ENCODE measurements at places on chromosomes 12 and 14.

DNA sequence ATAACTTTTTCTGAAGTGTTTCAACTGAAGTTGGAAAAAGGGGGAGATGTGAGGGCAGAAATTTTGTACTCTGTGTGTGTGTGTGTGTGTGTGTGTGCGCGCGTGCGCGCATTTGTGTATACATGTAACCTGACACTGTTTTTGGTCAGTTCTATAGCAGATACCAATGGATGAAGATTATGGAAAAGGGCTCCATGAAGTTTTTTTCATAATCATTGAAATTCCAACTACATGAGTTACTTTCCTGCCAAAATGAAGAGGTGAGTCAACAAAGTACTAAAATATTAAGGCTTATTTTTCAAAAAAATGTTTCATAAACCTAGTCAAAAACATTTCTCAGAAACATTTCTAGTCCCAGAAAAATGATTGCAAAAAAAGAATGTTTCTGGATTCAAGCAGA, 25.7 kb upstream of the CERS5 start:
- no peak for DNase-seq

- DNase-seq = no peak
Observed at GRCh38 chr12:101902641-101903040, 25.3 kb downstream of the DRAM1 start.

GRCh38 chr14:52351233-52352060, 37.3 kb downstream of the PTGER2 start:
- no peak for DNase-seq

DNA sequence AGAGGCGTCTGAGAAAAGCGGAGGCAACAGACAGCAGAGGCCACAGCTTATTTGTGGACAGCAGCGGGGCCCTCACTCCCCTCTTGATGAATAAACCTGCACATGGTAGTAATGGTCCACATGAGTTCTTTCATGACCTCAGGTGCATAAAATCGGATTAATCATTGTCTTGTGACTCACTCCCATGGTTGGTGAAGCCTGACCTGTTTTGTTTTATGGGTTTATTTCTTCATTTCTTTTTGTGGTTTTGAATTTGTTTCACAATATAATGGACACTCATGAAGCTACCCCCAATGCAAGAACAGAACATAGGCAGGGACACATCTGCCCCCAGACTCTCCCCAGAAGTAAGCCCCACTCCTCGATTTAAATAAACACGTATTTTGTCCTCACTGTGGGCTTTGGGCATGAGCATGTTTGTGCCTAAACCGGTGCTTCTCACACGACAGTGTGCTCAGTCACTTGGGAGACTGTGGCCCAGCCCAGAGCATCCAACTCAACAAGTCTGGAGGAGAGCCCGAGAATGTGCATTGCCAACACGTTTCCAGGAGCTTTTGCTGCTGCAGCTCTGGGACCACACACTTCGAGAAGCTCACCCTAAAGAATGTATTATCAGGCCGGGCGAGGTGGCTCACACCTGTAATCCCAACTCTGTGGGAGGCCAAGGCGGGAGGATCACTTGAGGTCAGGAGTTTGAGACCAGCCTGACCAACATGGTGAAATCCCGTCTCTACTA, 116.1 kb downstream of the SCARB1 start:
- no peak for DNase-seq

- no peak for DNase-seq
Observed at GRCh38 chr14:93804654-93805053, 16.4 kb upstream of the PRIMA1 start.

DNA sequence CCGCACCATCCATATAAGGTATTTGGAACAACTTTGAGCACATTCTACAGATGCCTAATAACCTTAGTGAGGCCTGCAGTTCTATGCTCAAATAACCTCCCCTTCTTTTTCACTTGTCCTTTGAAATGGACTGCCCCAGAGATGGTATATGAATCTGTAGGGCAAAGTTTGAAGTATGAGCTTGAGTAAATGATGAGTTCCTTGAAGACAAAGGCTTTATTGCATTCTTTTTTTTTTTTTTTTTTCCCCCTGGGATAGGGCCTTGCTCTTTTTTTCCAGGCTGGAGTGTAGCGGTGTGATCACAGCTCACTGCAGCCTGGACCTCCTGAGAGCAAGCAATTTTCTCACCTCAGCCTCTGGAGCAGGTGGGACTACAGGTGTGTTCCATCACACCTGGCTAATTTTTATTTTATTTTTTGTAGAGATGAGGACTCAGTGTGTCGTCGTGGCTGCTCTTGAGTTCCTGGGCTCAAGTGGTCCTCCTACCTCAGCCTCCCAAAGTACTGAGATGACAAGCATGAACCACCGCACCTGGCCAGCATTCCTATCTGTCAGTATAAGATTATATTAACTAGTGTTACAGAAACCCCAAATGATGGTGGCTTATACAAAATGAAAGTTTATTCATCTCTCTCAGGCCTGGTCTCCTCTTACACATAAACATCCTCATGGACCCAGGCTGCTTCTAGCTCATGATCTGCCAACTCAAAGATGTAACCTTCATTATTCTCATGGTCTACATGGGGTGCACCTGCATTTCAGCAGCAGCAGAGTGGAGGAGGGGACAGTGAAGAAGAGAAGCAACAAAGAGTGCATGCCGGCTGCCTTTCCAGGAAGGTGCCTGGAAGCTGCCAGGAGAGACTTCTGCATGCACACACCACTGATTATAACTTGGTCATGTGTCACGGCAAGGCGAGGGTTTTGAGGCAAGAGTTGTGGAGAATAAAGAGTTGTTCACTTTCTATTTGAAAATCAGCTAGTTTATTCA, 101.4 kb downstream of the DUSP16 start:
- no peak for DNase-seq

DNA sequence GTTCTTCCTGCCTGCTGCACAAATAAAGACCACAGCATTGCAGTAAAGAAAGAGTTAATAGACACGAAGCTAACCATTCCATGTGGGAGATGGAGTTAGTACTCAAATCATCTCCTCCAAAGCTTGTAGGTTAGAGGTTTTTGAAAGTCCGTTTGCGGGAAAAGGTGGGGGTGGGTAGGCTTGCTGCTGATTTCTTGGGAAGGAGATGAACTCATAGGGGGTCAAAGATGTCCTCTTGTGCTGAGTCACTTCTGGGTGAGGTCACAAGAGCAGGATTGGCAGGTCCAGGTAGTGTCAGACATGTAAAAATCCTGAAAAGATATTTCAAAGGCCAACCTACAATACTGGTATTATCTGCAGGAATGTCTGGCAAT, 66.4 kb downstream of the PTHLH start:
- DNase-seq = no peak

GRCh38 chr12:110453569-110454296, 3.6 kb upstream of the ARPC3 start:
- no peak for DNase-seq

GRCh38 chr12:92905258-92905810, 23.8 kb downstream of the EEA1 start:
- DNase-seq = no peak

- DNase-seq = no peak
Observed at GRCh38 chr12:63766498-63766897, 13.2 kb upstream of the RXYLT1 start.

GRCh38 chr12:8917751-8918150, 3.4 kb downstream of the PHC1 start:
- no peak for DNase-seq

GRCh38 chr12:76399040-76399439, 50.8 kb upstream of the BBS10 start:
- no peak for DNase-seq

GRCh38 chr14:93984070-93984469, 7.7 kb upstream of the ASB2 start:
- DNase-seq = no peak

DNA sequence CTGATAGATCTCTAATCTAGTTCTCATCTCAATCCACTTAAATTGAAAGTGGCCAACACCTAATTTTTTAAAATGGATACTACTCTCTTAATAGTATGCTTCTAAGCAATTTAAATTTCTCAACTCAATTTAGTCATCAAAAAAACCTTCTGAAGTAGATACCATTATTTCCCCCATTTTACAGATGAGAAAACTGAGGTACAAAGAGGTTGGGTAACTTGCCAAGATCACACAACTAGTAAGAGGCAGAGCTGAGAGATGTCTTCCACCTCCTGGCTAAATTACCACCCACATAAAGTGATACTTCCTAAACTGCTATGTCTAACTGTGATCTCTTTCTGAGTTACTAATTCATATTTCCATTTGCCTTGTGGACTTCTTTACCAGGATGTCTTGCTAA, 6.6 kb downstream of the EXOC5 start:
- no peak for DNase-seq

- DNase-seq = no peak
Observed at GRCh38 chr14:33674927-33675326, 275.9 kb downstream of the EGLN3 start.
